ENCODE measurements at places on chromosomes 3 and 15. TPM values are rescaled to one million over a fixed set of nuclear protein-coding genes. Genes with fewer than 3 reads are reported as not detected.

GRCh38 chr3:158768361-158768787 lies 33.5 kb upstream of the MFSD1 start:
- peak overlapping the region; percentile 3 for H3K27ac ChIP-seq
- H3K4me3 ChIP-seq, result no peak overlapping the region
- H3K36me3 ChIP-seq, result no peaks in the 10 kb centered on the region
- no peaks in the 10 kb centered on the region for H3K27me3 ChIP-seq
- peak; percentile 75 for DNase-seq

DNA sequence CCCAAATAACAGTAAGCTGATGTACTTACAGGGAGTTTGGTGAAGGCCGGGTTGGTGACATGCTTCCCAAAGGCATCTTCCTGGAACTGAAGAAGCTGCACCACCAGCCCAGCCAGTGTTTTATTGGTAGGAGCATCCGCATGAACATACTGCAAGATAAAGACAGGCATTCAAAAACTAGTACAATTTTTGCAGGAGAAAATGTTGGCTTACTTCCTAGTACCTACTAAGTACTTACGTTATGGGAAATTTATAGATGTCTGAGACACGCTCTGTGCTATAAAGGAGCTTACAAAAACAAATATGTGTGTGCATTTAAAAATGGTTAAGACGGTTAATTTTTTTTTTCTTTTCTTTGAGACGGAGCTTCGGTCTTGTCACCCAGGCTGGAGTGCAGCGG lies 8.9 kb downstream of the SMARCC1 start:
- no peak for DNase-seq
- no peak overlapping the region for H3K27ac ChIP-seq
- H3K36me3 ChIP-seq, result peaks cover 5% of the 10 kb centered on the region

- H3K27me3 ChIP-seq, result peaks cover 6% of the 10 kb centered on the region
- no peak overlapping the region for H3K27ac ChIP-seq
- no peaks in the 10 kb centered on the region for H3K4me1 ChIP-seq
- DNase-seq, result no peak
- H3K36me3 ChIP-seq, result no peaks in the 10 kb centered on the region
- no peak overlapping the region for H3K4me3 ChIP-seq
Observed at GRCh38 chr3:58672451-58672850, 5.9 kb upstream of the FAM3D start.

GRCh38 chr3:98906230-98906629 lies 4.7 kb upstream of the DCBLD2 start:
- no peaks in the 10 kb centered on the region for H3K36me3 ChIP-seq
- DNase-seq, result no peak
- no peaks in the 10 kb centered on the region for H3K27me3 ChIP-seq
- no peak overlapping the region for H3K4me3 ChIP-seq

DNA sequence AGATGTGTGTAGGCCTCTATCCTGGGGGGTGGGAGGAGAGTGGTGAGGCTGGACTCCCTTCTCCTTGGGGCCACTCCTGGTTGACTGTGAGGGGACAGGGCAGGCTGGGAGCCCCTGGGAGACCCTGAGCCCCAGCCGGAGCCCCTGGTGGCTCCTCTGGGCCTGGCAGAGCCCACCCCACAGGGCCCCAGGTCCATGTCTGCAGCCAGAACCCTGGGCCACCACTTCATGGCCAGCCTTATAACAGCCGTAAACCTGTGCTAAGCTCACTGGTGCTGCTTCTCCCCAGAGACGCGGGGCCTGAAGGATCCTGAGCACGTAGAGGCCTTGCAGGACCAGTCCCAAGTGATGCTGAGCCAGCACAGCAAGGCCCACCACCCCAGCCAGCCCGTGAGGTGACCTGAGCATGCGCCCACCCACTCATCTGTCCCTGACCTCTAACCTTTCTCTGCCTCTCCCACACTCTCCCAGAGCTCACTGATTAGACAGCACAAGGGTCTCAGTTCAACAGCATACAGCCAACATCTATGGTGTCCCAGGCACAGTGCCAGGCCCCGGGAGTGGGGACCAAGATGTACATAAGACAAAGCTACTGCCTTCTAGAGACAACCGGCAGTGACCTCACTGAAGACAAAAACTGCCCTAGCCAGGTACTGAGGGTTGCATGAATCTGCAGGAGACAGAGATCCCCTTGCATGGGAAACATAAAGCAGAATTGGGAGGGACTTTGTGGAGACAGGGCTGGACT lies 3.5 kb downstream of the NR2E3 start:
- H3K36me3 ChIP-seq, result no peaks in the 10 kb centered on the region
- no peak for DNase-seq
- H3K27ac ChIP-seq, result no peak overlapping the region

DNA sequence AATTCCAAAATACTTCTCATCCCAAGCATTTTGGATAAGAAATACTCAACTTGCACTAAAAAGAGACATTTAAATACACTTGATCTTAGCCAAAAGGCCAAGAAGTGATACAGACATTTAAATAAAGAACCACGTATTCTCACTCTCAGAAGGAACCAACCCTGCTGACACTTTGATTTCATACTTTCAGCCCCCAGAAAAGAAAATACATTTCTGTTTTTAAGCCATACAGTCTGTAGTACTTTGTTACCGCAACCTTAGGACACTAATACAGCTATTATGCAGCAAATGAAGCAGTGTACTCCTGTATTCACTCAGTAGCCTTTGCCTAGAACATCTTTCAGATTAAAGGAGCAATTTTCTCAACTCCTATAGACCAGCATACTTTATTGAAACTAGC lies 86.7 kb downstream of the TBC1D5 start:
- H3K4me1 ChIP-seq, result no peaks in the 10 kb centered on the region
- H3K4me3 ChIP-seq, result no peak overlapping the region
- H3K27me3 ChIP-seq, result no peaks in the 10 kb centered on the region
- no peak for DNase-seq
- no peaks in the 10 kb centered on the region for H3K36me3 ChIP-seq

- H3K4me1 ChIP-seq, result peaks cover 17% of the 10 kb centered on the region
- peak overlapping the region; percentile 53 for H3K27ac ChIP-seq
- DNase-seq, result peak; percentile 77
- peak overlapping the region; percentile 92 for H3K4me3 ChIP-seq
- no peaks in the 10 kb centered on the region for H3K36me3 ChIP-seq
Observed at GRCh38 chr3:88031642-88032077, 27.1 kb downstream of the CGGBP1 start.

GRCh38 chr3:112124907-112125607 lies 8.0 kb downstream of the GCSAM start:
- H3K4me1 ChIP-seq, result no peaks in the 10 kb centered on the region
- H3K36me3 ChIP-seq, result no peaks in the 10 kb centered on the region
- H3K4me3 ChIP-seq, result no peak overlapping the region
- H3K27me3 ChIP-seq, result no peaks in the 10 kb centered on the region

GRCh38 chr3:49769286-49769915 lies 16.9 kb downstream of the IP6K1 start:
- no peaks in the 10 kb centered on the region for H3K27me3 ChIP-seq
- no peaks in the 10 kb centered on the region for H3K36me3 ChIP-seq
- no peaks in the 10 kb centered on the region for H3K4me1 ChIP-seq
- no peak overlapping the region for H3K27ac ChIP-seq

GRCh38 chr15:73004462-73004861 lies 47.8 kb upstream of the NEO1 start:
- no peak overlapping the region for H3K27ac ChIP-seq
- no peak for DNase-seq
- no peaks in the 10 kb centered on the region for H3K36me3 ChIP-seq
- H3K27me3 ChIP-seq, result peaks cover 2% of the 10 kb centered on the region

DNA sequence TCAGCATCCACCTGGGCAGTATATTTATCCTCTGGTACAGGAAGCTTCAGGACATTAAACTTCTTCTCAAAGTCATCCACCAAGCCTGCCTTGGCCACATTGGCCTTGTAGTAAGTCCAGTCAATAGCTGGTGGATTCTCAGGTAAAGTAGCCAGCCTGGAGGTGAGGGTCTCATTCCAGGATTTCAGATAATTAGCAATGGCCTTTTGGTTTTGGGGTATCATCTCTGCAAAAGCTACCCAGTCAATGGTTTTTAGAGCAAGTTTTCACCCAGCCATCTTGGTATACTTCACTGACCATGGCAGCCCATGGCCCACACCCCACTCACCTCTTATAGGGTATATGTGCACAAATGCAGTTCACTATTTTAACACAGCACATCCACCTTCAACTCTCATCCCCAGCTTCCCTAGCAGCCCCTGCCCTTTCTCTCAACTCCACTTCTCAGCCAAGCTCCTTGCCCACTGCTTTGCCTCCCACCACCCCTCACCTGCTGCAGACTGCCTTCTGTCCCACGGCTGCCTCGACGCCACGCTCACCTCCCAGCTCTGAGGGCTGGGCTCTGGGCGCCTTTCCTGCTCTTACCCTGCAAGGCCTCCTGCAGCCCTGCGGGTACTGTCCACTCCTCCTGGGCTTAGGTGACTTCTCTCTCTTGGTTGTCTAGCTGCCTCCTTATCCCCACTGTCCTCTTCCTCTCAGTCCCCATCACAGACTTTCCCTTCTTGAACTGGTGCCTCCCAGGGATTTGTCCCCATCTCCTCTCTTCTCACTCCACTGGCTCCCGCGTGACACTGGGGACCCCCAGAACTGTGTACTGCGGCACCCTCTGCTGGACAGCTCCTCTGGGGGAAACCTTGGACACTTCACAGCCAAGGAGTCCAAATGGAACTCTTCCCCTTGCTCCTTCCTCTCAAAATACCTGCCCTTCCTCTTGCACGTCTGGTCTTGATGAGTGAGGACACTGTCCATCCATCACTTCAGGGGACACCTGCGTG lies 1.7 kb upstream of the TGM5 start:
- no peak overlapping the region for H3K27ac ChIP-seq
- H3K36me3 ChIP-seq, result no peaks in the 10 kb centered on the region
- no peak for DNase-seq
- H3K4me1 ChIP-seq, result no peaks in the 10 kb centered on the region
- peaks cover 11% of the 10 kb centered on the region for H3K27me3 ChIP-seq

DNA sequence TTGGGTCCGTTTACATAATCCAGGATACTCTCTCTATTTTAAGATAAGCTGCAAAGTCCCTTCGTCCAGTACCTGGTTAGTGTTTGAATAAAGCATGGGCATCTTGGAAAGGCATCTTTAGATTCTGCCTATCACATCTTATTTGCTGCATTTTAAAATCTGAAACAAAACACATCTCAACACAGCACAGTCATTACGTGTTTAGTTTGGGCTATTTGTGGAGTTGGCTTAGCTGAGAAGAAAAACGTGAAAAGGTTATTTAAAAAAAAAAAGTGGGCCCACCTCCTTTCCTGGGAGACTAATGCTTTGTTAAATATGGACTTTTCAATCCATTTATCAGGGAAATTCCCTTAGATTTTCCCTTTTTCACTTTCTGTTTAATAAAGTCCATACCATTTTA lies 174.5 kb upstream of the WNT5A start:
- H3K4me1 ChIP-seq, result no peaks in the 10 kb centered on the region
- H3K4me3 ChIP-seq, result no peak overlapping the region
- no peaks in the 10 kb centered on the region for H3K36me3 ChIP-seq
- DNase-seq, result no peak

DNA sequence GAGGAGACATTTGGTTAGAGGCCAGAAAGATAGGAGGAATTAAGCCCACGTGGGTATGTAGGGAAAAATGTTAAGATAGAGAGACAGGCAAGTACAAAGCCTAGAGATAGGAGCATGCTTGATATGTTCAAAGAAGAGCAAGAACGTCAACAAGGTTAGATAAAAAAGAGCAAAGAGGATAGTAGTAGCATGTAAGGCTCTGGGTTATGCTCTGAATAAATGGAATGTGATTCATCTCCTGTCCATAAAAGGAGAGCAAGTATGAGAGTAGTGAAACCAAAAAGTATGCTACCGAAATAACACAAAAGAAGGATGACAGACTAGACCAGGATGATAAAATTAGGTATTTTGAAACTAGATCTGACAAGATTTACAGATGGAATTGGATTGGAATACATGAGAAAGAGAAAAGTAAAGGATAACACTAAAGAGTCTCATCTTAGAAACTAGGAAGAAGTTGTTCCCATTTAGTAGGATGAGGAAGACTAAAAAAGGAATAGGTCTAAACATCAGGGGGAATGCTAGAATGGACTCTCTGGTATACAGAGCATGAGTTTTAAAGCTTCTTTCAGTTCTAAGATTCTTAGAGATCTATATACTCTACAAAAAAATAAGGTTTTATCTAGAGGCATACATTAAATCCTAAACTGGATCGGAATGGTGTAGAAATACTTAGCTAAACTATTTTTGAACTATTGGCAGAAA lies 59.1 kb downstream of the TRPM7 start:
- no peaks in the 10 kb centered on the region for H3K4me1 ChIP-seq
- H3K27me3 ChIP-seq, result no peaks in the 10 kb centered on the region
- no peak for DNase-seq
- H3K27ac ChIP-seq, result no peak overlapping the region
- H3K4me3 ChIP-seq, result no peak overlapping the region
- peaks cover 8% of the 10 kb centered on the region for H3K36me3 ChIP-seq

- no peaks in the 10 kb centered on the region for H3K4me1 ChIP-seq
- H3K36me3 ChIP-seq, result peaks cover 21% of the 10 kb centered on the region
- no peak overlapping the region for H3K4me3 ChIP-seq
- no peak overlapping the region for H3K27ac ChIP-seq
Observed at GRCh38 chr15:52351206-52351908, 55.8 kb upstream of the MYO5C start.

DNA sequence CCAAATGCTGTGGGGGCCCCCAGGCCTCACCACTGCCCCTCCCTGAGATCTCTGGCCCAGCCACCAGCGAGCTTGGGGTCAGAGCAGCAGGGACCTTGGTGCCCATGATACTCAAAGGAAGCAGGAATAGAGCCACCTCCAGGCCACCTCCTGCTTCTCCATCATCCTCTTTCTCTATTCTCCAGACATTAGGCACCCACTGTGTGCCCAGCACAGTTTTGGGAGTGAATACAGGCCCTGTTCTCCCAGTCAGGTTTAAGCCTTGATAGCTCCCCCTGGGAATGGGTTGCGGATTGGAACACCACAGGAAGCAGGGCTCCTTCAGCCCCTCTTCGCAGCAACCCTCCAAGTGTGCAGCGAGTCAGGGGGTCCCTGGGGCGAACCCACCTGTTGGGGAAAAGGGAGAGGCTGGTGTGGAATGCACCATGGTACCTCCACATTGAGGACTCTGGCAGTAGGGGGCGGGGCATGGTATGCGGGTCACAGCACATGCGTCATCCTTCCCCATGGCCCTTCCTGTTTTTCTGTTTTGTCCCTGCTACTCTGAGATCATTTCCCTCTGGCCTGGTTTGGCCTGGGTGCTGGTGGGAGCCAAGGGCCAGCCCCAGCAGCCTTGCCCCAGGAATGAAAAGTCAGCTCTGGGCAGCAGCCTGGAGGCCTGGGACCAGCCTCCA lies 14.2 kb upstream of the SEMA3B start:
- peaks cover 16% of the 10 kb centered on the region for H3K36me3 ChIP-seq
- peak; percentile 91 for DNase-seq
- peak overlapping the region; percentile 98 for H3K27ac ChIP-seq
- no peaks in the 10 kb centered on the region for H3K27me3 ChIP-seq
- peaks cover 64% of the 10 kb centered on the region for H3K4me1 ChIP-seq

GRCh38 chr3:135145581-135145980 lies 350.5 kb downstream of the EPHB1 start:
- no peak for DNase-seq
- H3K4me1 ChIP-seq, result no peaks in the 10 kb centered on the region
- H3K27ac ChIP-seq, result no peak overlapping the region

GRCh38 chr3:196772897-196773296 lies 33.2 kb downstream of the PAK2 start:
- H3K27me3 ChIP-seq, result no peaks in the 10 kb centered on the region
- H3K4me1 ChIP-seq, result peaks cover 18% of the 10 kb centered on the region
- no peak overlapping the region for H3K4me3 ChIP-seq
- no peaks in the 10 kb centered on the region for H3K36me3 ChIP-seq
- H3K27ac ChIP-seq, result no peak overlapping the region
- DNase-seq, result no peak

Gene RARRES1
- 1.8 TPM for total RNA-seq

Gene MUC20
- 0.81 TPM for total RNA-seq

Gene VGLL3
- total RNA-seq, result 4.2 TPM

Gene DNAH12
- total RNA-seq, result 0.20 TPM

Gene LRRN1
- not detected for total RNA-seq

Gene SPINK8
- total RNA-seq, result not detected

Gene CLASP2
- total RNA-seq, result 62.9 TPM

Gene TRH
- total RNA-seq, result not detected

Gene PAK6
- not detected for total RNA-seq

Gene CTXN2
- total RNA-seq, result 0.14 TPM

Gene KBTBD8
- total RNA-seq, result 3.2 TPM

Measured in endothelial cell of umbilical vein (primary cell).